ENCODE measurements at places on chromosomes 11 and 22.

GRCh38 chr11:45930031-45930794 is 7.8 kb downstream of the LARGE2 start:
- no peak for DNase-seq

DNA sequence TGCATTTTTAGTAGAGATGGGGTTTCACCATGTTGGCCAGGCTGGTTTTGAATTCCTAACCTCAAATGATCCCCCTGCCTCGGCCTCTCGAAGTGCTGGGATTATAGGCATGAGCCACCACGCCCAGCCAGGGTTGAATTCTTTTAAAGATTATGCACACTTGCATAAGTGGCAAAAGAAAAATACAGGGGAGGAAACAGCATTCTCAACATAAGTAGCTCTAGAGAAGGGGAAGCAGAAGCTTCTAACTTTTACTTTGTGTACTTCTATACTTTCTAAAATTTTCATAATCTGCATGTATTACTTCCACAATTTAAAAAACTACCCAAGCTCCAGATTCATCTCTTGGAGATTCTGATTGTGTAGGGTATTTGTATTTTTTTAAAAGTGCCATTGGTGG is 108.0 kb downstream of the SLC1A2 start:
- DNase-seq: no peak

DNA sequence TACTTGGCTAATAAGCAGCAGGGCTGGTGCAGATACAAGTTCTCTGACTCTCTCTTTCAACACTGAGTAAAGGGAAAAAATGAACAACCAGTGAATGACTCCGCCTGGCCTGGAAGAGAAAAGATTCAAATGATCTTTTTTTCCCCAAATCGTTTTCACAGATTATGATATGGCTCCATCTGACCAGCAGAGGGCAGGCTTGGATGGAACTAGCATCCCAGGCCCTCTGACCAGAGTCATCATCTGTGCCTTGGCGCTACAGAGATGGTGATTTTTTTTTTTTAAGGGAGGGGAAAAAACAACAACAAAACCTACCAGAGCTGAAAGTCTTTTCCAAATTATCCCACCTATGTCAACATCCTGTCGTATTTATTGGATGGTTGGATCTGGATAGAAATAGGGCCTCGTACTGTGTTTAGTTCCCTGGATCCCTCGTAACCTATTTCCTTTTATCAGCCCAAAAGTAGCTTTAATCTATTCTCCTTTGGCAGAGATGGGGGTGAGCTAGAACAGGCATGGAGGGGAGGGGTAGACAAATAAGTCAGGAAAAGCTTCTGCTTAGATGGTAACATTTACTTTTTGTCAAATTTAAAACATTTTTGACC is 69.7 kb downstream of the PRSS23 start:
- DNase-seq: peak; percentile 27

- no peak for DNase-seq
These were observed 1.4 kb upstream of the OSBPL5 start for GRCh38 chr11:3166268-3167142.

GRCh38 chr11:69174841-69175240 is 19.1 kb downstream of the SMIM38 start:
- DNase-seq: no peak

DNA sequence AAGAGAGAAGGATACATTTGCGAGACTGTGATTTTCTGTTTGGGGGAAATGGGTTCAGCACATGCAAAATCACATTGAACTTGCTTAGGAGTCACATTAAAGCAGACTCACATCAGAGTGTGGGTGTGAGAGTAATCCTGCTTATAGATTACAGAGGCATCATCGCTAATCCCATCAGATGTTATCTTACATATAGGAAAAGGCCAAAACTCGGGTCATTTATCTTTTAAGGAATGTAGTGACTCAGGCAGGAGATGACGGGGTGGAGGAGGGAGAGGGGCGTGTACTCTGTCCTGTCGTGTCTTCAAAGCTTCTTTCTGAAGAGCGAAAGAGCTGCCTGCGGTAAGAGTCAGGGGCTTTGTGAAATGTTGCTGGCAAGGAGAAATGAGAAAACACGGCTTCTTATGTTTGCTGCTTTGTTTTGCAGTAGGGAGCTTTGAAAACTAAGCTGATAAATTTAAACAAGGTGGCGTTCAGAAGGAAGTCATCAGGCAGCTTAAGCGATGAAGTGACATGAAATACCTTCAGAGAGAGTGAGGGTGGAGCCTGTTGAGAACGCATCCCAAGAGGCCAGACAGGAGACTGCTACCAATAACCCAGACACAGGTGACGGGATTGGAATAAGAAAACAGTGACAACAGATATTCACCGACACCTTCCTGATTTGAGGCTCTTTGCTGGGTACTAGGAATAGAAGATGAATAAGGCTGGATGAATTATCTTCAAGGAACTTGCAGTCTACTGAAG is 2.2 kb upstream of the C11orf16 start:
- DNase-seq: no peak

DNA sequence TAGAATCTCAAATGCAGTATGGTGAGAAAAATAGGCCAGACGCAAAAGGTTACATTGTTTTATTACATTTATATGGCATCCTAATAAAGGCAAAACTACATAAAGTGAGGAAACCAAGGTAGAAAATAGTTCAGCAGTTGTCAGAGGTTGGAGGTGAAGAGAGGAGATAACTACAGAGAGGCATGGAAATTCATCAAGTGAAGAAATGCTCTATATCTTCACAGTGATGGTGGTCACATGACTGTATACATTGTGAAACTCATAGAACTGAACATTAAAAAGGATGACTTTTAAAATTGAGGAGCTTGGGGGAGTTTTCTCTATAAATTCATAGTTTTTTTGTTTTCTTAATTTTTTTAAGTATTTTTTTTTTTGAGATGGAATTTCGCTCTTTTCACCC is 14.4 kb downstream of the LGR4 start:
- no peak for DNase-seq

GRCh38 chr11:8221917-8222495 is 41.7 kb downstream of the LMO1 start:
- DNase-seq: no peak

DNA sequence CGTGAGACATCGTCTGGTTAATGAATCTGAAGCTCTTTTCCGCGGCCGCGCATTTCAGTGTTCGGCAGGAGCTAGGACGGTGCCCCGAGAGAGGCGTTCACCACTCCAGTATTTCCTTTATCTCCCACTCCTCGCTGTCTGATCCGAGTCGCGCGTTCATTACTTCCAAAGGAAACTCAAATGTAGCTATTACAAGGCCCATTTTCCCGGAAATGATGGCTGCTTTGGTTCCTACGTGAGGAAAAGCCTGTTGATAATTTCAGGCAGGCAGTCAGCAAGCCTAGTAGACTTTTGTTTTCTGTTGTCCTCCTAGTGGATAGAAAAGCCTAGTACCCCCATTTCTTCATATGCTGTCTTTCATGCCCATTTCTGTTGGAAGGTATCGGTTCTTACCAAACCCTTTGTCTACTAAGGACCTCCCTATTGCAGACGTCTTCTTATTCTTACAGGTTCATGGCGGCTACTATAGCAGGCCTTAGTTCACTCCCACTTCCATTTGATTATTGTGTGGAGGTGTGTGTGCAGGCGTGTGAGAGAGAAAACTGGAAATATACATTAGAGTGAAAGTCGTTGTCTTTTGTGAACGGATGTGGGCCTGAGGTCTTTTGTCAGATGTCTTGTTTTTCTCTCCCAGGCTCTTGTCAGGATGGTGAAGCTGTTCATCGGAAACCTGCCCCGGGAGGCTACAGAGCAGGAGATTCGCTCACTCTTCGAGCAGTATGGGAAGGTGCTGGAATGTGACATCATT is 737 bp downstream of the RBM4 start:
- no peak for DNase-seq

DNA sequence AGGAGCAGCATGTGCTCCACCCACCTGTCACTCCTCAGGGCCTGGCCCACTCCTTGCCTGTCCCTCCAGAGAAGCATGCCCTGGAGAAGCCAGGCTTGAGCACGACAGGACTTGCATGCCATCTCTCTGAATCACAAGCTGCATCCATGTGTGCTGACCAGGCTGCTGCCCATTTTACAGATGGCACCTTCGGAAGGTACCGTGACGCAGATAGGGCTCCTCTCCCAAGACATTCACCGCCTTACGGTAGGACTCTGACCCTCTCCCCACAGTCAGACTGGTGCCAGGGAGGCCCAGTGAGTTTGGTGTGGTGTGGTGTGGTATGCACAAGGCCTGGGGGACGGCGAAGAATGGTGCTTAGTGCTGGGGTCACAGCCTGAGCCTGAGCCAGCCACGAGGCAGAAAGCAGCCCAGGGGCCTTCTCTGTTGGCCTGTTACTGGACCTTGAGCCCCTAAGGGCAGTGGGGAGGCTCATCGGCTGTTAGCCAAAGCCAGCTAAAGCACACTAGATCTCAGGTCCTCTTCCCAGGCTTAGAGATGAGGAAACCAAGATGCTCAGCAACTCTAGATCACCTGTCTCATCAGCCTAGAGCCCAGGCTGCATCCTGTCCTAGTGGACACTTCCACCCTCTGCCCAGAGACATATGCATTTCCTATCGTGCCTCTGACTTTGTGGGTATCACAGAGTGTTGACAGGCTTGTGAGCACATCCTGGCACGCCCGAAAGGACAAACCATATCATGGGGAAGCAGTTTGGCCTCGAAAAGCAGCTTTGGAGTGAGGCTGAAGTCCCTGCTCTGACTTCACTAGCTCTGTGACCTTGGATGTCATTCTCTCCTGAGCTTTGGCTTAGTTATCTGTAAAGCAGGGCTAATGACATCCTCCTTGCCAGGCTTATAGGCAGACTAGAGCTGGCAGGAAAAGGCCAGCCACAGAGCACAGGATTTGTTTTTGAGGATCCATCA is 17.8 kb downstream of the CYB5R2 start:
- no peak for DNase-seq

GRCh38 chr11:116832350-116833290 is 2.9 kb downstream of the APOC3 start:
- no peak for DNase-seq

DNA sequence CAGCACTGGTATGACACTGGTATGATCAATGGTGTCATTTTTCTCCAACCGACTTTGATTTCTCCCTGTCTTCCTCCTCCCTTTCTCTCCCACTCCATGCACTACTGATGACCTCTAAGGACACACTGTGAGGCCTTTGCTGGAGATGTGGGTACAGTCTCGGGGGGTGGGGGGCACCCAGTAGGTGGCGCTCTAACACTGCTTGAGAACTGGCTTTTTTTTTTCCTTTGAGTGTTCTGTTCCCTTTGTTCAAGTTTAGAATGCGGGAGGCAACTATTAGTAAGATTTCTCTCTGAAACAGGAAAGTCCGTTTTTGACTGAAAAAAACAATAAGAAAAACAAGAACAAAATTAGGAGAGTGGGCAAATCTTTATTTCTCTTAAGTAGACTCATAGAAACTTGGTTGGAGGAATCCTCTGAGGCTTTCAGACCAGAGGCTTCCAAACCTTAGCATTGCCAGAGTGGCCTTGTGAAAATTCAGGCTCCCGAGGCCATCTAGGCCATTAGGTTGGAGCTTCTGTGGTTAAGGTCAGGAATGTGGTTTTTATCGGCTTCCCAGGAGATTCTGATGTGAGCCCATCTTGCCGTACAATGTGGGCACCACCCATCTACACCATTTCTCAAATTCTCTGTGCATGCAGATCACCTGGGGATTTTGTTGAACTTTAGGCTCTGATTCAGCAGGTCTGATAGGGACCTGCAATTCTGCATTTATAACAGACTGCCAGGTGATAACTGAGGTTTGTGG is 43.2 kb downstream of the PANX1 start:
- DNase-seq: no peak
